ENCODE measurements at places on chromosomes 16 and 17. TPM values are rescaled to one million over a fixed set of nuclear protein-coding genes. Genes with fewer than 3 reads are reported as not detected.
A peak's percentile ranks its signal among the peaks of the same experiment; 100 is the strongest.

LYZL6 gene
- total RNA-seq: not detected

TBC1D28 gene
- total RNA-seq: not detected

DPEP2 gene
- total RNA-seq: not detected

GRCh38 chr17:82231562-82232321 lies 2.9 kb downstream of the SLC16A3 start:
- DNase-seq: peak; percentile 85

- DNase-seq: no peak
Measured at GRCh38 chr17:43543300-43543699, 2.8 kb downstream of the ETV4 start.

TM4SF5 gene
- not detected for total RNA-seq

SLC2A4 gene
- total RNA-seq: 0.06 TPM

DNA sequence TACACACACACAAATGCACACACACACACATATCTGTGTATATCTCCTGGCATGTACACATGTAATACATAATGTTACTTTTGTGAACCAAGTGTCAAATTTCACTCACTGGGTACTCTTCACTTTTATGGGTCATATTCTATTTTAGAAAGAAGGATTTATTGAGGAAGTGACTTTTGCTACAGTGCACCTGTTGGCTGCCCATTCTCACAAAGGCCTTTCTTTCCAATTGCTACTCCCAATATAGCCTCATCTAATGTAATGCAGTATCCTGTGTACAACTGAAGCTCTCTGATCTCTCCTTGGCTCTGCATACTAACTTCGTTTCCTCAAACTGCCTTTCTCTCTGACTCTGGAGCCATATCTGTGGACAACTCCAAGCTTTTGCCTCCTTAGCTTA lies 107.5 kb downstream of the ABCA8 start:
- no peak for DNase-seq

DHX8 gene
- total RNA-seq: 23.0 TPM

RANBP10 gene
- 4.0 TPM for total RNA-seq

PPP1R27 gene
- total RNA-seq: not detected

TNFSF13 gene
- not detected for total RNA-seq

DNA sequence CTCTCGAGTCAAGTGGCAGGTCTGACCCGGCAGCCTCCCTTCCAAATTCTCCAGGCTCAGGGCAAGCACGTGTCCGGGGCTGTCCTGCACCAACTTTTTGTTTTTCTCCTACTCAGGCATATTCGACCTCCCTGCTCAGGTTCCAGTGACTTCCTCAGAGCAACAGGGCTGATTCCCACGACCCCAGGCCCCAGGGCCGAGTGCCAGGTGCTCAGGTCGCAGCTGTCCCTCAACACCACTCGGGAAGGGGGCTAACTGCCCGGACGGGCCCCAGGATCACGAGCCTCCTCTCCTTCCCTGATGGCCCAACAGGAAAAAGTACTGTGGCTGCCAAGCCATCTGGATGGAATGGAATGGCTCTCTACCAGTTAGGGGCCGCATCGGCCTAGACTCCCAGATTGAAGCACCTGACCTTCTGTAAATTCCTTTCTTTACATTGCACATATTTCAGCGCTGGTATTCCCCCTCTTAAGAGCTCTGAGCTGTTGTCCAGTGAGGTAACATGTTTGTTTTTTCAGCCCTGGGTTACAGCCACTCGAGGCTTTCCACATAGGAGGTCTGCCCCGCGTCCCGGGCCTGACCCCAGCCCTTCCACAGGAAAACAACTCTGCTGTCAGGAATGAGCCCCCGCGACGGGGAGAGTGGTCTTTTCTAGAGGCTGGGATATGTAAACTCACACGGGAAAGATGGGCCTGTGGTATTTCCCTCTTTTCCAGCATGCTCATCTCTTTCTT lies 25.0 kb downstream of the NXN start:
- peak; percentile 79 for DNase-seq

DNA sequence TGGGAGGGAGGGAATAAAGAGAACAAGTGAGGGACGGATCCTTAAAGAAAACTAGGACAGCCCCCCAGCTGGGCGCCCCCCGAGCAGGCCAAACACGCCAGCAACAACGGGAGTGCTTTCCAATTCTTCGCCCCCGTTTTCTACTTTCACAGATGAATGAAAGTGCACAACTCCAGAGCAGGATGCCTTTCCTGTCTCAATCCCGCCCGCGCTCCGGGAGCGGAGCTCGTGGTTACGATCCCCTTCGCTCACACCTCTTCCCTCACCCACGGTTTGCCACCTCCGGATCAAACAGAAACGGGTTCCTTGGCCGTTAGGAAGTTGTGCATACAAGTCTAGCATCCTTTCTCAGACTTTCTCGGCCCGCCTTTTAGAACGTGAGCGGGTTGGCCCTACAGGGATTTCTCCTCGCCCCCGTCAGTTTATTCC lies 680 bp downstream of the SKA2 start:
- DNase-seq: peak; percentile 63

GRCh38 chr17:17749921-17750320 lies 68.7 kb downstream of the RAI1 start:
- DNase-seq: peak; percentile 52

GRCh38 chr17:58341861-58342475 lies 10.0 kb downstream of the SUPT4H1 start:
- DNase-seq: no peak

GRCh38 chr16:28602529-28602928 lies 5.7 kb upstream of the SULT1A2 start:
- DNase-seq: no peak

KRT9 gene
- not detected for total RNA-seq

DNA sequence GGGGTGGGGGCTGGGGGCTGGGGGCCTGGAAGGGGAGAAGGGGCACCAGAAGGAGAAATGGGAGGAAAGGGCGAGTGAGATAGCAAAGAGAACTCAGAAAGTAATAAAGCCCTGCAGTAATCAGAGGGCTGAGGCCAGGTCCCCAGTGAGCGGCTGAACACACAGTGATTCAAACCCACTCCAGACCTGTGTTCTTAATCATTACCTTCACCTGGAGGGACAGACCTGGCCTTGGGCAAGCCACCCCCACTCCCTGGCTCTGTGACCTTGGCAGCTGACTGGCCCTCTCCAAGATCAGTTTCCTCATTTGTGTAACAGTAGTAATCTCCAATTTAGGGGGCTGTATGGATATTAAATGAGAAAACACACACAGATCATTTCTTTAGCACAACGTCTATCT lies 150.4 kb downstream of the WWOX start:
- DNase-seq: no peak

MYL4 gene
- not detected for total RNA-seq

- DNase-seq: no peak
Measured at GRCh38 chr16:389352-389751, 7.6 kb upstream of the PGAP6 start.
